ENCODE measurements at places on chromosomes 1 and 21. TPM values are rescaled to one million over a fixed set of nuclear protein-coding genes. Genes with fewer than 3 reads are reported as not detected.

BECN2 gene
- total RNA-seq: not detected

CAP1 gene
- 578 TPM for total RNA-seq

ECM1 gene
- 1.6 TPM for total RNA-seq

TMEM201 gene
- total RNA-seq: 14.8 TPM

STRIP1 gene
- 26.5 TPM for total RNA-seq

L1TD1 gene
- 0.05 TPM for total RNA-seq

Measured in activated naive CD4-positive, alpha-beta T cell treated with anti-CD3 and anti-CD28 coated beads, Interleukin-2, amount 50 U/mL, for 72 hours (primary cell).